ENCODE measurements at places on chromosomes 11 and 22.

DNA sequence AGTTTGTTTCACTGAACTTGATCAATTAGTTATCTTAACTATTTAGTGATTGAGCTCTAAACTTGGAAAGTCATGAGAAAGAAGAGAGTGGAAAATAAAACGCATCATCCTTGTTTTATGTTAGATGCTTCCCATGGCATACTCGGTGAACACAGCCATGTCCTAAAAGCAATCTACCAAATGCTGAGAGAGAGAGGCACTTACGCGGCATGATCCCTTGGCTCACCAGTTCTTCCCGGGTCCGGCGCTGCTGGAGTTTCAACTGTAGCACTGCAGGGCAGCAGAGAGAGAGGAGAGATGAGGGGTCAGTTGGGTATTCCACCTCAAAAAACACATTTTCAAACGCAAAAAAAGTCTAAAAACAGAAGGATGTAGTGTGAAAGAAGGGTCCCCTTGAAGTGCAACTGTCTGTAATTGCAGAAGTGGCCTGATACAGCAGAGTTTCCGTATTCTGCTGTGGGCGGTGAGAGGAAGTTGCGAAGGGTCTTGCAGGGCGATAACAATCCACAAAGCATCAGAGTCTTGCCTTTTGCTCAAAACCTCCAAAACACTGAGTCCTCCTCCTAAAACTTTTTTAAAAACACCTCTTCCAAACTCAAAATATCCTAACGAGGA lies 92.7 kb downstream of the SGSM3 start:
- no peak for DNase-seq

DNA sequence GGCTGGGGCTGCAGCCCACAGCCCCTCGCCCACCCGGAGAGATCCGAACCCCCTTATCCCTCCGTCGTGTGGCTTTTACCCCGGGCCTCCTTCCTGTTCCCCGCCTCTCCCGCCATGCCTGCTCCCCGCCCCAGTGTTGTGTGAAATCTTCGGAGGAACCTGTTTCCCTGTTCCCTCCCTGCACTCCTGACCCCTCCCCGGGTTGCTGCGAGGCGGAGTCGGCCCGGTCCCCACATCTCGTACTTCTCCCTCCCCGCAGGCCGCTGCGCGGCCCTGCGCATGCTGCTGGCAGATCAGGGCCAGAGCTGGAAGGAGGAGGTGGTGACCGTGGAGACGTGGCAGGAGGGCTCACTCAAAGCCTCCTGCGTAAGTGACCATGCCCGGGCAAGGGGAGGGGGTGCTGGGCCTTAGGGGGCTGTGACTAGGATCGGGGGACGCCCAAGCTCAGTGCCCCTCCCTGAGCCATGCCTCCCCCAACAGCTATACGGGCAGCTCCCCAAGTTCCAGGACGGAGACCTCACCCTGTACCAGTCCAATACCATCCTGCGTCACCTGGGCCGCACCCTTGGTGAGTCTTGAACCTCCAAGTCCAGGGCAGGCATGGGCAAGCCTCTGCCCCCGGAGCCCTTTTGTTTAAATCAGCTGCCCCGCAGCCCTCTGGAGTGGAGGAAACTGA lies 731 bp downstream of the GSTP1 start:
- DNase-seq: no peak

DNA sequence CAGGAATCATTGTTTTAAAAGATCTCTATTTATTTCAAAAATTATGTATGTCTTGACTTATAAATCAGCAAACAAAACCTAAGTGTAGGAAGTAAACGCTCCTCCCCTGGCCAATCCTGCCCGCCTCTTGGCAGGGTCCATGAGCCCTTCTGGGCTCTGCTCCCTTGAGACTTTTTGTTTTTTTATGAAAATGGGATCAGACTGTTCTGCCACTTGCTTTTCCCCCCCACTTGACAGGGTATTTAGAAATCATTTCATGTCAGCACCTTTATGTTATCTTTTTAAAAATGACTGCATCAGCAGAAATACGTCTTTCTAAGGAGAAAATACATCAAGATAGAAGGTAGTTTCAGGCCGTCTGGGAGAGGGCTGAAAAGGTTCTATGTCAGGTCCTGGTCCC lies 35.6 kb downstream of the FBLN1 start:
- no peak for DNase-seq

- no peak for DNase-seq
These were observed 1.6 kb upstream of the IFITM1 start for GRCh38 chr11:312092-312816.
